Fibroblast of upper back skin (primary cell): ENCODE measurements at places on chromosomes 2 and 18.

DNA sequence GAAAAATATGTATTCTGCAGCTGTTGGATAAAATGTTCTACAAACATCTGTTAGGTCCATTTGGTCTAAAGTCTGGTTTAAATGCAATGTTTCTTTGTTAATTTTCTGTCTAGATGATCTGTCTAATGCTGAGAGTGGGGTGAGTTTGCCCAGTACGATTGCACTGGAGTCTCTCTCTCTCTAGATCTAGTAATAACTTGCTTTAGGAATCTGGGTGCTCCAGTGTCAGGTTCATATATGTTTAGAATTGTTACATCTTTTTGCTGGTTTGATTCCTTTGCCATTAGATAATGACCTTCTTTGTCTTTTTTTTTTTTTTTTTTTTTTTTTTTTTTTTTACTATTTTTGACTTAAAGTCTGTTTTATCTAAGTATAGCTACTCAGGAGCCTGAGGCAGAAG, 10.4 kb downstream of the GCC2 start:
- DNase-seq: no peak

DNA sequence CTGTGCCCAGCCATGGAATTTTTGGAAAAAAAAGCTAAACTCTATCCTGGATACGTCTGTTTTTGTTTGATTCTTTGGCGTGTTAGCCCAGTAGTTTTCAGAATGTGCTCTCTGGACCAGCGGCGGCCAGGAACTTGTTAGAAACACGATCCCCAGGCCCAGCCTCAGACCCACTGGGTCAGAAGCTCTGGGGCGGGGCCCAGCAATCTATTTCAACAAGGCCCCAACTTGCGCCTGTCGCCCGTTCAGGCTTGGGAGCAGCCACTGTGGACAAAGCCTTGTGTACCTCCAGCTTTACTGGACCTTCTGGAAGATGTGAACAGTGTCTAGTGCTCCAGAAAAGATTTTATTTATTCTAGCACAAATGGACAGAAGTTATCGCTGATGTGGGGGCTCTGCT, 14.3 kb downstream of the CABLES1 start:
- DNase-seq: no peak

- DNase-seq: no peak
These were observed 40.9 kb downstream of the PDK1 start for GRCh38 chr2:172596776-172597175.

GRCh38 chr2:157990173-157990572, 111.5 kb upstream of the UPP2 start:
- DNase-seq: peak; percentile 10

- DNase-seq: peak; percentile 25
These were observed 100.1 kb downstream of the WDPCP start for GRCh38 chr2:63488118-63488713.

DNA sequence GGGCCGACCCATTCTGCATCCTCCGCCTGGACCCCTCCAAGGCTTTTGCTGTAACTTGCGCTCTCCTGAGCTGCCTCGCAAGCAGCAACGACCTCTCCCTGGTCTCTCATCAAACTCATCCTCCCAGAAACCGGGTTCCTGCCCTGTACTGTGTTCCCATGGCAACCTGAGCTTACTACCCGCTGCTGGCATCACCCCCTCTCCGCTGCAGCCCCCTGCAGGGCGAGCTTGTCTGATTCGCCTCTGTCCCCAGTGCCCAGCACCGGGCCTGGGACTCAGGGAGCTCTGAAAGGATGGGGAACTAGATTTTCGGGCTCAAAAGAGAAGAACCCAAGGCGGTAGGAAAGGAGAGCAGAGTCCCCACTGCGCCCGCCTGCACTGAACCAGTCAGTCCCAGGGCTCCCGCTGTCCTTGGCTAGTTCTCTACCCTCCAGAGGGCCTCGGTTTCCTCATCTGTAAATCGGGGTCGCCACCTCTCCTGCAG, 463 bp downstream of the HS1BP3 start:
- peak; percentile 23 for DNase-seq

DNA sequence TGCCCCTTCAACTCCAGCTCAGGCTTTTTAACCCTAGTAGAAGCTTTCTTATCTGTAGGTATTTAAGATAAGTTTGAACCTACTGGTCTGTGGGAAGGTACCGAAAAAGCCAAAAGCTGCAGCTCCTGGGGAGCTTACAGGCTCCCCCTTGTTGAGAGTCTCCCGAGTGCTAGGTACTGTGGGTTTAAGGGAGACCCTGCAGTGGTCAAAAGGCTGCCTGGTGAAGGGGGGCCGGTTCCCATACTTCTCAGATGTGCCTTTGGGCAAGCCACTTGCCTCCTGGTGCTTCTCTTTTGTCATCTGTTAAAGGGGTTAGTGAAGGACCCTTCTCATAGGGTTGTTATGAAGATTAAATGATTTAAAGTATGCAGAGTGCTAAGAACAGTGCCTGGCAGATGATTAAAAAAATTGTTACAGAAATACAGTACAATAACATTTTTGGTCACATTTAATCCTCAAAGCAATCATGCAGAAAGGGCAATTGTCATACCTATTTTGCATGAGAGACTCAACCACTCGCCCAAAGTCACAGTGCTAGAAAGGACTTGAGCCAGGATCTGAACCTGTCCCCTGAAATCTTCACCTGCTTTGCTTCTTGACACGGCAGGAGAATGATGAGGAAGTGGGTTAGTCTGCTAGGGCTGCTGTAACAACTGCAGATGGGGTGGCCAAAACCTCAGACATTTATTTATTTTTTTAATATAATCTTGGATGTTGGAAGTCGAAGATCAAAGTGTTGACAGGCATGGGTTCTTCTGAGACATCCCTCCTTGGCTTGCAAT, 62.5 kb downstream of the NEDD4L start:
- DNase-seq: no peak

DNA sequence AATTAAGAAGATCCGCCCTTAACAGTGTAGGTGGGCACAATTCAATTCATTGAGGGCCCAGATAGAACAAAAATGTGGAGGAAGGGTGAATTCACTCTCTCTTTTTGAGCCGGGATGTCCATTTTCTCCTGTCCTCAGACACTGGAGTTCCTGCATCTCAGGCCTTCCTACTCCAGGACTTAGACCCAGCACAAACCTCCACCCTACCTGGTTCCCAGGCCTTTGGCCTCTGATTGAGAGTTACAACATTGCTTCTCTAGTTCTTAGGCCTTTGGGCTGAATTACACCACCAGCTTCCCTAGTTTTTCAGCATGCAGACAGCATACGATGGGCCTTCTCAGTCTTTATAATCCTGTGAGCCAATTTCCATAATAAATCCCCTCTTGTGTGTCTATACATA, 87.8 kb upstream of the TMEM17 start:
- no peak for DNase-seq

DNA sequence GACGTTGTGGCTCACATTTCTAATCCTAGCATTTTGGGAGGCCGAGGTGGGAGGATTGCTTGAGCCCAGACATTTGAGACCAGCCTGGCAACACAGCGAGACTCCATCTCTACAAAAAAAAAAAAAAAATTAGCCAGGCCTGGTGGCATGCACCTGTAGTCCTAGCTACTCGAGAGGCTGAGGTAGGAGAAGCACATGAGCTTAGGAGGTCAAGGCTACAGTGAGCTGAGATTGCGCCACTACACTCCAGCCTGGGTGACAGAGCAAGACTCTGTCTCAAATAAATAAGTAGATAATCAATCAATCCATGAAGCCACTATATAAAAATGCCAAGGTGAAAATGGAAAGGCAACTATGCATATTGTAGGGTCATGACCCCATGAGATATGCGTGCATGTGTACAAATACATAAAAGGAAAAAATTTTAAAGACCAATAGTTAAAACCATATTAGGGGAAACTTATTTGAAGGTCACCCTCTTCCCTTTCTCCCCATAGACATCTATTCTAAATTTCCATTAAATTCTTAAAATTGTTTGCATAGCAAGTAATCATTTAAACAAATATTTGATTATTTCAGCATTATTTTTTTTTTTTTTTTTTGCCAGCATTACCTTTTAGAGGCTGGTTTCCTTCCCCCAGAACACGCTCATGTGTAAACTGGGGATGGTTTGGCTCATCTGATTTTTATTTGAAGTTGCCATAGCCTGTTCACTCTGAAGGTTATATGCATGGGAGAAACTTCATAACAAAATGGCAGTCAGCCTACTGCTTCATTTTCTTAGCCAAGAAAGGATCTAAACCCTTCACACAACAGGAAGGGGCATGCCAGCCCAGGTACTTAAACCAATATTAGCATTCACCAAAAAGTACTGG, 37.3 kb upstream of the TMEM247 start:
- no peak for DNase-seq

- no peak for DNase-seq
These were observed 93.5 kb downstream of the NAB1 start for GRCh38 chr2:190742431-190742830.

DNA sequence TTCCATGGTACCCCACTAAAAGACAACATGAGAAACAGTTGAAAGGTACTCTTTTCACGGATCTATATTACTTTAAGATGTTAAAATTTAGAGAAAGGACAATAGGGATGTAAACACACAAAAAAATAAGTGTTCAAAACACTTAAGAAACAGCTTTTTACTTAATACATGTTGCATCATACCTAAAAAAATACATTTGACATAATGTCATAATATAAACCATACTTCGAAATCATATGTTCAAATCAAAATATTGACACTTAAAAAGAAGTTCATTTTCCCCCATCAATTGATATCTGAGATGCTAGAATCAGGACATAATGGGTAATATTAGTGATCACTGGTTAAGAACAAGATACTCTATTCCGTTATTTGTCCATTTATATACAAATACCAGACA, 124.9 kb downstream of the GRB14 start:
- no peak for DNase-seq

DNA sequence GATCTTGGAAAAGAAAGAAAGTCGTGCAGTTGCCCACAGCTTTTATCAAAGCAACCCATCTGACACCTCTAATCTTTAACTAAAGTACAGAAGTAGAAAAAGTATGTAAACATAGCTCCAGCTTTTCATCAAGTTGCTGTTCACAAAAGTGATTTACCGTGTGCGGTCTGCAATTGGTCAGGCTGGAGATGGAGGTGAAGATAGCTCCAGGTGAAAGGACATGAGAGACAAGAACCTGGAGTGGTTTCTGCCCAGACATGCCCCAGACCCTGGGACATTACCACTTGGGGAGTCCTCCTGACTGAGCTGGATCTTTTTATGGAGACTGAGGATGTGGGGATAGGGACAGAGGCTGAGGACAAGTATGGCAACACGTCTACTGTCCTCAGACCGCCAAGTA, 82.7 kb downstream of the LAMA1 start:
- no peak for DNase-seq

DNA sequence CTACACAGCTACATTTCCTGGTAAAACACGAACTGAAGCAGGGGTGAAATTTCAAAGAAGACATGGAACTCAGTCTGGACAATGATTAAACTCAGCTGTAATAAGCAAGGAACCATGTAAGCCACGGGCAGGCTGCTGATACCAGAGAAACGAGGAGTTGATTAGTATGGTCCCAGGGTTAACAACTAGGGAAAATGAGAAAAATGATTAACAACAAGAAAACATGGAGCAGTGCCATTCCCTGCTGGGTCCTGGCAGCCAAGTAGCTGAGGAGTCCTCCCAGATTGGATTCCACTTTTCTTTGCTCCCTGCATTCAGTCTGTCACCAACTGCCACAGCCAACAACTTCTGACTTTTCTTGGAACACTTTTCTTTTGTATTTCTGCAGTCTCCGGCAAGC, 517.0 kb upstream of the KLHL29 start:
- no peak for DNase-seq

GRCh38 chr2:51953931-51954330, 922.0 kb upstream of the NRXN1 start:
- peak; percentile 84 for DNase-seq

DNA sequence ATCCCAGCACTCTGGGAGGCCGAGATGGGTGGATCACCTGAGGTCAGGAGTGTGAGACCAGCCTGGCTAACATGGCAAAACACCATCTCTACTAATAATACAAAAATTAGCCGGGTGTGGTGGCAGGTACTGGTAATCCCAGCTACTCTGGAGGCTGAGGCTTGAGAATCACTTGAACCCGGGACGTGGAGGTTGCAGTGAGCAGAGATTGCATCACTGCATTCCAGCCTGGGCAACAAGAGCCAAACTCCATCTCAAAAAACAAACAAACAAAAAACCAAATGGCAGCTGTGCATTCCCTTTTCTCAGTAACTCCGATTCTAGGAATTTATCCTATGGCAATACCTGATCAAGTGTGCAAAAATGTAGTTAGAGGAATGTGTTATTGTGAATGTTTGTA, 4.7 kb upstream of the GRHL1 start:
- no peak for DNase-seq

GRCh38 chr2:95385570-95385984, 16.9 kb upstream of the FAHD2A start:
- no peak for DNase-seq

DNA sequence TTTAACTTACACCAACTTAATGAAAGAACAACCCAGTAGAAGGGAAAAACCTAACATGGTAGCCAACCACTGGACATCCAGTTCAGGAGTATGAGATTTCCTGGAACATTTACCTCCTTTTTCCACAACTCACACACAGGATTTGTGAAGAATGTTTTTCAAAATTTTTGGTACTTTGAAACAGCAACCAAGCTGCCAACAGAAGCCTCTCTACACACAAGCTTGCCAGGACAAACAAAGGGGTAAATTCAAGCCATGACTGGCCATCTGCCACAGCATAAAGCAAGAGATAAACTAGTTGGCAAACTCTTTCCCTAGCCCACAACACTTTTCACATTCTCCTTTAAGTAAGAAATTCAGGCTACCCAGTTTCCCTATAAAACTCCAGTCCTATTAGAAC, 21.4 kb downstream of the MGAT4A start:
- DNase-seq: no peak

- DNase-seq: no peak
These were observed 172.5 kb downstream of the NBAS start for GRCh38 chr2:15388406-15389325.

DNA sequence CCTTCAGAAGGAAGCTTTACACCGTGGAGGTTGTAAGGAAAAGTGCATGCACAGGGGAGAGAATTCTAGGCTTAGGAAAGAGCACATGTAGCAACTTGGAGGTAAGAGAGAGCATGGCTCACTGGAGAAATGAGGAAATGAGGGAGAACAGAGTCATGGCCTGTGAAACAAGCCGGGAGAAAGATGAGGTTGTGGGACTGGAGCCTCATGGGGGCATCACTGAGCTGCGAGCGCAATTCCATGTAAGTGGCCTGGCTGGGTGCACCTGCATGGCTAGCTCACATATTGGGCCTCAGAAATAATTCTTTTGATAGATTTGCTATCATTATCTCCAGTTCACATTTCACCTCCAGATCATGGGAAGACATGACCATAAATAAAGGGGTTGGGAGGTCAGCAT, 785.5 kb upstream of the RAB6C start:
- DNase-seq: no peak

- peak; percentile 31 for DNase-seq
These were observed 1.5 kb downstream of the DLX2 start for GRCh38 chr2:172100935-172101820.

- peak; percentile 37 for DNase-seq
These were observed 51.9 kb upstream of the ZBTB7C start for GRCh38 chr18:48460929-48461583.

- no peak for DNase-seq
These were observed 41.7 kb downstream of the INPP5D start for GRCh38 chr2:233101816-233102215.

GRCh38 chr2:60735496-60736250, 20.4 kb upstream of the PAPOLG start:
- DNase-seq: peak; percentile 9
